Activated T-cell treated with anti-CD3 and anti-CD28 coated beads, Interleukin-2, amount 50 U/mL, for 1 hour (primary cell): ENCODE measurements at places on chromosomes 16 and 17.

DNA sequence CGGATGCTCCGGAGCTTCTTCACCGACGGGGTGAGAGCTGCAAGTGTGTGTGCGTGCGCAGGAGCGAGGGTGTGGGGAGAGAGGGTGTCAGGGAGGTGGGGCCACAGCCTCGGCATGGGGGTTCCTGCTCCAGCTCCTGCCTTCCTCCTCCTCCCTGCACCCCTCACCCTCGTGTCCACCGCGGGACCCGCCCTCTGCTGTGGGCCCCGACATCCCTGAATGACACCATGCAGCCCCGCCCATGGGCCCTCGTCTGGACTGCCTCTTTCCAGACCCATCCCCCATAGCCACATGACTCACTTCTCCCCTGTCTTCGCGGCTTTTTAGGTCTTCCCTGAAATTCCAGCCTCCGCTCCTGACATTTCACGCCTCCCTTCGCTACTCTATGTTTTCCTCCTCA, 41.6 kb downstream of the ARHGAP23 start:
- DNase-seq = no peak

- peak; percentile 61 for DNase-seq
Observed at GRCh38 chr16:84548971-84549844, 44.7 kb upstream of the MEAK7 start.

DNA sequence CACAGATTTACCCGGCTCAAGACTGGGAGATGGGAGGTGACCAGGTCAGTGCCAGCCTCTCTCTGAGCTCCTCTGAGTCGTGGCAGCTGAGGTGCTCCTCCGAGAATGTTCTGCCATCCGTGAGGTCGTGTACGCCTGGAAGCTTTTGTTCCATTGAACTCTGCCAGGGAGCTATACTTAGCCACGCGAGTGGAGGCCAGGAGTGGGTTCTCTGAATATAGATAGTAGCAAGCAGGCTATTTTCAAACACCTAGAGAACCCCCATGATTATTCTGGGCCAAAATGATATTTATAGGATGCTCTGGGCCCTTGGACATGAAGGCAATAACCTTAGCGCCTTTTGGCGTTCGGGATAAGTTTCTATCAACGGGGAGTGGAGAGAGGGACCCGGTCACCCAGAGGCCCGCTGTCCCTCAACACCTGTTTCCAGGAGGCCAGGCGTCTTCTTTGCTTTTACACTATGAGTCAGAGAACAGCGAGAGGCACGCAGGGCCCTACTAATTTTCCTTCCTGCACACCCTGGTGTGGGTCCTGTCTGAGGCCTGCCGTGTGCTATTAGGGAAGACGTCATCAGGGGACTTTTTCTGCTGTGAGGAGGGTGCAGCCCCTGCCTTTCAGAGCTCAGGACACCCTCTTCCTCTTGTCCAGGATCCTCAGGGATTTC, 11.0 kb upstream of the MVD start:
- DNase-seq = no peak

DNA sequence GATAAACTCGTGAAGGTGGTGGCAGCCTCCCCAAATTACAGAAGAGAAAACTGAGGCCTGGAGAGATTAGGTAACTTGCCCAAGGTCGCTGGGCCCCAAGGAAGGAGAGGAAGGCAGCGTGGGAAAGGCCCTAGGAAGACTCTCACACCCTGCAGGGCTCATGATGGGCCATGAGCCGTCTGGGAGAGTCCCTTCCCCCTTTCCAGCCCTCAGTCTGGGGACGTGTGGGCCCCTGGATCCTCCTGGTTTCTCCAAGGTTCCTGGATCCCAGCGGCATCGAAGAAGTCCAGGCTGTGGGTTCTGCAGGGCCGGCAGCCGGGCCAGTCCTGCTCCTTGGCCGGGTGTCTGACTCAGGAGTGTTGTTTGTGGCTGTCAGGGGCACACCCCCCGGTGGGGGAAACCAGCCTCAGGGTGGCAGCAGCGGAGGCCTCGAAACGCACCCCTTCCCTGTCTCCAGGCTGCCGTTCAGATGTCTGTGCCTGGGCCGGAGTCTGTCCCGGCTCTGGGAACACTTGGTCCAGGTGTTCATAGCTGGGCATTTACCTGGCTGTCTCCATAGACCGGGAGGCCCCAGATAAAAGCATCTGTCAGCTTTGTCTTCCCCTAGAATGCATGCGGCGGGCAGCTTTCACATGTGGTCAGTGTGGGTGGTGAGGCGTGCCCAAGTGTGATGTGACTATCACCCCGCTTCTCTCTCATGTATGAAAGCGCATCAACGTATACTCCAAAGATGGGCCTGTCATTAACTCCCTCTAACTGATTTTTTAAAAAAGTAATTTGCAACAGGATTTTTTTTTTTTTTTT, 3.7 kb upstream of the RAP1GAP2 start:
- DNase-seq = peak; percentile 63

- DNase-seq = peak; percentile 19
Observed at GRCh38 chr16:50309527-50310307, 43.4 kb downstream of the ADCY7 start.

GRCh38 chr17:38428112-38428642, at the start of gene ARHGAP23:
Gene ARHGAP23 (plus strand): TSS chr17:38428464. CDS start chr17:38428486, 22 bp downstream.
- peak; percentile 53 for DNase-seq

DNA sequence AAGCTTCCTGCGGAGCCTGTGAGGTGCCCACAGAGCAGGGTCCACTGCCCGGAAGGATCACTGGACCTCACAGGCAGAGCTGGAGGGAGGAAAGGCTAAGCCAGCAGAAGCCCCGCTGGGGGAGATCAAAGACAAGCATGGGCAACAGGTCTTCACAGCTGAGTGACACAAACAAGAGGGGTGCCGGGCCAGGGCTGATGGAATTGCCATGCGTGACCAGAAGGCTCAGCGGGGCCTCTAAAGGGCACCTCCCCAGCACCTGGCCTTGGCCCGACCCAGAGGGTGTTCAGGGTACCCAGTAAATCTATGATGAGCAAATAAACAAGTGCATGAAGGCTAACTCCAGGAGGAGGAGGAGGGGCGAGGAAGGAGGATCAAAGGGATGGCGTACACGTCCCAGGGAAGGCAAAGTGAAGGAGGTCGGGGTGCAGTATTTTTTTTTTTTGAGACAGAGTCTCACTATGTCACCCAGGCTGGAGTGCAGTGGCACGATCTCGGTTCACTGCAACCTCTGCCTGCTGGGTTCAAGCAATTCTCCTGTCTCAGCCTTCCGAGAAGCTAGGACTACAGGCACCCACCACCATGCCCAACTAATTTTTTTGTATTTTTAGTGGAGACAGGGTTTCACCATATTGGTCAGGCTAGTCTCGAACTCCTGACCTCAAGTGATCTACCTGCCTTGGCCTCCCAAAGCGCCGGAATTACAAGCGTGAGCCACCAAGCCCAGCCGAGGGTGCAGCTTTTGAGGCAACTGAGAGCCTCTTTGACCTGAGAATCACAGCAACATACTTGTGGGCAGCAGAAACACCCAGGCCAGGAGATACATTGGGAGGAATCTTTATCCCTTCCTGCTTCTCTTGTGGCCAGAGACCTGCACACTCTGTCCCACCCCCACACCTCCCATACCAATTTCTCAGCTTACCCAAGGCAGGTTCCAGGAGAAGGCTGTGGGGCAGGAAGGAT, 16.1 kb upstream of the EXOC7 start:
- no peak for DNase-seq

GRCh38 chr17:64687961-64688360, 25.9 kb upstream of the SMURF2 start:
- no peak for DNase-seq

GRCh38 chr16:24769806-24770205, 40.4 kb downstream of the TNRC6A start:
- no peak for DNase-seq

GRCh38 chr17:44878627-44879221, 20.5 kb downstream of the EFTUD2 start:
- DNase-seq = no peak

DNA sequence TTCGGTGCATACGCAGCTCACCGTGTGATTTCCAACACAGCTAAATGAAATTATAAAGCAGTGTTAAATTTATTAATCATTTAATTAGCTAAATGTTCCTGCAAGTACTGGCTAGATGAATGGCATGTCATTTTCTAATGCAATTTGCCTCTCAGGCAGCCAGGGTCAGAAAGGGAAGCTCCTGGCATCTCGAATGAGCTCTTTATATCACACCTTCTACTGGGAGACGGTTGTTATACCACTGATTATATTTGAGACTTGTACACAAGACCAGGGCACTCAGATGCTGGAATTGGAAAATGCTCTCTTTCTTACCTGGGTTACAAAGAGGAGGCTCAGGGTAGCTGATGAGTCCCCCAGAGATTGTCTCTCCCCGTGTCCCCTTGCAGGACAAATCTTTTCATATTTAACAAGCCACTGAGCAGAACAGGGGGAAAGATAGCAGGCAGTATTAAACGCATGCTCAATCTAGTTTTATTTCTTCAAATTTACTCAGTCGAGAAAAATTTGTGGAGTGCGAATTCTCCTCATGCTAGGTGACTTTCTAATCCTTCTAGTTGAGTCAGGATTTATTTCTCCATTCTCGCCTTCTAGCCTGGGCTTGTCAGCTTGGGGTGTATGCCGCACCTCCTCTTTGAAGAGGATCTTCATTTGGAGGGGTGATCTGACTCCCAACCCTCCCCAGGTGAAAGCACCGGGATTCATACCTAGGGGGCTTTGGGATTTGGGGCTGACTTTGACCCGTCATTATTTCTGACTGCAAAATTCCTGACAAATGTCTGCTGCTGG, 441.1 kb downstream of the MAF start:
- DNase-seq = no peak

GRCh38 chr16:47523342-47524006, 62.3 kb downstream of the PHKB start:
- no peak for DNase-seq

- no peak for DNase-seq
Observed at GRCh38 chr17:9256751-9257629, 235.7 kb downstream of the NTN1 start.

- no peak for DNase-seq
Observed at GRCh38 chr17:35766903-35767510, 6.3 kb downstream of the C17orf50 start.

DNA sequence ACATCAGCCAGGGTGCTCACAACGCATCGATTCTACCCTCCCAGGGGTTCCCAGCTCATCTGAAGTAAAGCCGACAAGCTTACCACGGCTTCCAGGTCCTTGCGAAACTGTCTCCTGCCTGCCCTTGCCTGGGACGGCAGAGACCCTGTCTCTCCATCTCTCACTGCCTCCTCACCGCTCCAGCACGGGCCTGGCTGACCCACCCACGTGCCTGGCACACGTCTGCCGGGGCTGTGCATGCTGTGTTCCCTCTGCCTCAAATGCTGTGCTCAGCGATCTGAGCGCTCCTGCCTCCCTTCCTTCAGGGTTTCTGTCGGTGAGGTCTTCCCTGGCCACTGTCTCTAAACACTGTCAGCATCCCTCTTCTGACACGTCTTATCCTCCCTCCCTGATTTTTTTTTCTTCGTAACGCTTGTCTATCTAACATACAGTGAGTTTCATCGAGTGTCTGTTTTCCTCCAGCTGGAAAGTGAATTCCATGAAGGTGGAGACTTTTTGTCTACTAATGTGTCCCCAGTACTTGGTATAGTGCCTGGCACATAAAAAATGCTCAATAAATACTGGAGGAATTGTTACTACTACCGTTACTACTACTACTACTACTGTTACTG, 208.4 kb downstream of the IRF8 start:
- DNase-seq = no peak

GRCh38 chr17:6551356-6551755, 5.0 kb downstream of the PITPNM3 start:
- DNase-seq = no peak

GRCh38 chr17:12398441-12399051, 267.1 kb upstream of the MYOCD start:
- DNase-seq = no peak

- no peak for DNase-seq
Observed at GRCh38 chr17:38632334-38632733, 26.6 kb upstream of the SRCIN1 start.

- DNase-seq = no peak
Observed at GRCh38 chr17:48151220-48151619, 43.7 kb downstream of the SNX11 start.

DNA sequence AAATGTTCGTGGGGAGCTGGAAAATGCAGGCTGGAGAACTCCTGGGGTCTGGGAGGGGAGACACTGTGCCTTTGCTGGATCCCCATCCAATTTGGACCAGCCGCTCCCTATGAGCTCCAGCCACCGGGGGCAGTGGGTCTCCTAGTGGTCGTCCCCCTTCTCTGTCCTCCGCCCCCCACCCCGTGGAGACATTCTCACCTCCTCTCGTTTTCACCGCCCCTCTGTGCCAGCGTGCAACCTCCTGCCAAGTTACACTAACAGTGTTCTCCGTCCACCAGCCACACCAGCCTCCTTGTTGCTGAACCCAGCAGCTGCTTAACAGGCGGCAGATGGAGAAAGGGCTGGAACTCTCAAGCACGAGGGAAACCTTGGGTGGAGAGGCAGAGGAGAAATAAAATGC, 67.4 kb upstream of the SOX9 start:
- no peak for DNase-seq

DNA sequence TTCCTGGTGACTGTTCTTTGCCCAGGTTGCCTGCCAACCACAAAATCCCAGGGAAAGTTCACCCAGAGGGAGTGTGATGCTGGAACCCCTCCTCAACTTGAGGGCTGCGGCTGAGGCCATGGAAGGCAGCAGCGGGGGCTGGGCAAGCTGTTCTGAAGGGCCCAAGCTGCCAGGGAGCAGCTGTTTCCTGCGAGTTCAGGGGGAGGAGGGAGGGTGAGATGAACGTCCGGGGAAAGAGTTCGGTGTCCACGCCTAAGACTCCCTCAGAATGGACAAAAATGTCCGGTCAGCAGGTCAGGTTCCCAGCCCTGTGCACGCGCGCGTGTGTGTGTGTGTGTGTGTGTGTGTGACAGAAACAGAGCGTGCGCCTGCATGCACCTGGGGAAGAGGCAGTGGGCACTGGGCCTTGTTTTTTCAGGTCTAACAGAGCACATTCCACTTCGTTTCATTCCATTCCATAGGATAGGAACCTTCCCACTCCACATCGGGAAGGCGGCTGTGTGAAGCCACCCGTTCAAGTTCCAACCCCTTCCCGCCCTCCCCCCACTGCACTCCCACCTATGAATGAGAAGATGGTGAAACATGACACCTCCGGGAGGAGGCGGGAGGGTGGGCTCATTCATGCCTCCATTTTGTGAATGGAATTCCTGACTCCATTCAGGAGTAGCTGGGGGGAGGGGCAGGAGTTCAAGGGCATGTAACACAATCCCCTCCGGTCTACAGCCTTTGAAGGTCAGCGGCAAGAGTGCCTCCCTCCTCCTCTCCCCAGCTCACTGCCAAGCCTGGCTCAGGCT, 15.7 kb downstream of the ETV4 start:
- DNase-seq = no peak

GRCh38 chr16:380762-381011, 1.1 kb downstream of the PGAP6 start:
- DNase-seq = no peak

- DNase-seq = no peak
Observed at GRCh38 chr16:24344784-24345183, 88.6 kb downstream of the CACNG3 start.

- no peak for DNase-seq
Observed at GRCh38 chr17:48624544-48625494, 1.3 kb downstream of the HOXB9 start.

- peak; percentile 54 for DNase-seq
Observed at GRCh38 chr16:87491522-87492290, 1.1 kb downstream of the ZCCHC14 start.
